ENCODE measurements at places on chromosomes 5 and 9.

DNA sequence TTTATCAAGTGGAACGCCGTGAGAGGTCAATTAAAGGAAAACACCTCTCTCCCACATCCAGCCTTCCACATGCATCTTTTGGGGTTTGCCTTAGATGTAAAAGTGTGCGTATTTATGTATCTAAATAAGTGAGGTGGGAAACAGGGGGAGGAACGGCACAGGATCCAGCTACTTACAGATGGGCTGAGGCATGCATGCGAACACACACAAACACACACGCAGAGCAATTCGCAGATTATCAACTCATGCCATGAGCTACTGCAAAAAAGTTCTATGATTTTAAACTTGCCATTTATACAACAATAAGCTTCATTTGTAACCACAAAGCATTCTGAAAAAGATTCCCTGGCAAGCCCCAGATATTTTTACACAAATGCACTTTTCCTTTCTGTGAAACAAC, 242.1 kb downstream of the BNC2 start:
- no peak for DNase-seq

DNA sequence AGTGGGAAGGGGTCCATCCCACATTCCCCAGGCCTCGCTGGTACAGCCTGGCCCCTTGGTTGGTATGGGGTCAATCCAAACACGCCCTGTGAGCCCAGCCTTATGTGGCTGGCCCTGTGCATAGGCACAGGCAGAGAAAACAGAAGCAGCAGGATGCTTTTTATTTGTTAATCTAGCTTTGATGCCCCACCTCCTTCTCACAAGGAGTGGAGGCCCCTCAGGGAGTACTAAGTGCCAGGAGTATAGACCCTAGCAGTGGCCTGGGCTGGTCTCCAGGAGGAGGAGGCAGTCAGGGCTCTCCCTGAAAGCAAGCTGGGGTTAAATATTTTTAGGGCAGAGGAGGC, 14.6 kb upstream of the TCF7 start:
- DNase-seq: no peak

GRCh38 chr9:105447386-105447813, 434 bp upstream of the FSD1L start:
- DNase-seq: no peak

GRCh38 chr9:113471143-113471542, 7.6 kb downstream of the RGS3 start:
- DNase-seq: no peak

DNA sequence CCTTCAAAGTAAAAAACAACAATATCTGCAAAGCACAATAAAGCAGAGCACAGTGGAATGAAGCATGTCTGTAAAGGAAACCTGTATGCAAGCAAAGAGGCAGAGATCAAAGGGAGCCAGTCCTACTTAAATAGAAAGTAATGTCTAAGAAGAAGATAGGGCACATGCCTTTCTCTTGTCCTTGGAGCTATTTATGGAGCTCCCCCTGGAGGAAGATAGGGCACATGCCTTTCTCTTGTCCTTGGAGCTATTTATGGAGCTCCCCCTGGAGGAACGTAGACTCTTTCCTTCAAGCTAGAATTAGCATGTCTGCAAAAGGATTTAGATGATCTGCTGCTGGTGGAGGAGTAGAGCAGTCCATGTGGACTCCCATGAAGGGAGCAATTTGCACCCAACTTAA, 168.1 kb upstream of the RASEF start:
- DNase-seq: no peak

GRCh38 chr5:95672641-95673040, 10.2 kb downstream of the SPATA9 start:
- no peak for DNase-seq

DNA sequence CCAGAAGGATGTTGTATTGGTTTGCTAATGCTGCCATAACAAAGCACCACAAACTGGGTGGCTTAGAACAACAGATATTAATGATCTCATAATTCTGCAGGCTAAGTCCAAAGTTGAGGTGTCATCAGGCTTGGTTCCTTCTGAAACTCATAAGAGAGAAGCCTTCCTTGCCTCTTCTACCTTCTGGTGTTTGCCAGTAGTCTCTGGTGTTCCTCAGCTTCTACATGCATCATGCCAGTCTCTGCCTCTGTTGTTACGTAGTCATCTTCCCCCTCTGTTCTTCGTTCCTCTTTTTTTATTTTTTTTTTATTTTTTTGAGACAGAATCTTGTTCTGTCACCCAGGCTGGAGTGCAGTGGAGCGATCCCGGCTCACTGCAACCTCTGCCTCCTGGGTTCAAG, 61.8 kb downstream of the LRRC70 start:
- DNase-seq: no peak

DNA sequence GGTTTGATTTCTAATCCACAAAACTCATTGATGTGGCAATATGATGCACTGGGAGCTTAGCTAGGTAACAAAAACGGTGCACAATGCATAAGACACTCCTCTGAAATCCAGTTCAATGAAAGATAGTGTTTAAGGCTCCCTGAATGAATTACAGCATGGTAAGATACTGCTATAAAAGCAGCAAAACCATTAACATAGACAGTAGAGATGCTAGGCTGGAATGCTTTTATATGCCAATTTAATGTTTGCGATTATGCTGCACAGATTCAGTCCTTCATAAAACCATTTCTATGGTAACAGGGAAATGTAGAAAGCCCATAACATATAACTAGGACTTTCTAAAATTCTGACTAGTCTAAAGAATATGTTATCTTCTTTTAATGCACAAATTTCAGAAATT, 180.8 kb upstream of the NUDT12 start:
- DNase-seq: no peak

DNA sequence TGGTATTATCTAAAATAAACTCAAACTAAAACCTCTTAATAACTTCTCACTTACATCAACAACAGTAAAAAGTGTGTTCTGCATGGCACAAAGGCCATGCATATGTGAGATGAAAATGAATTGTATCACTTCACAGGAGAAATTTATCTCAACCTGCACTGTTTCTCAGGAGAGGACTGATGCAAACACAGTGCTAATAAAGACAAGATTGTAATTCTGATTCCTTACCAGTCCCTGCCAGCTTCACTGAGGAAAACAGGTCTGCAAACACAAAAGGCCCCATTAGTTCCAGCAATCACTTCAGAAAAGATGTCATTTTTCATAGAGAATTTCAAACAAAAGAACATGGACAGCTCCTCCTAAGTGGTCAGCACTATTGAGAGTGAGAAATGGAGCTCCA, 117.3 kb upstream of the PDE4D start:
- DNase-seq: no peak

DNA sequence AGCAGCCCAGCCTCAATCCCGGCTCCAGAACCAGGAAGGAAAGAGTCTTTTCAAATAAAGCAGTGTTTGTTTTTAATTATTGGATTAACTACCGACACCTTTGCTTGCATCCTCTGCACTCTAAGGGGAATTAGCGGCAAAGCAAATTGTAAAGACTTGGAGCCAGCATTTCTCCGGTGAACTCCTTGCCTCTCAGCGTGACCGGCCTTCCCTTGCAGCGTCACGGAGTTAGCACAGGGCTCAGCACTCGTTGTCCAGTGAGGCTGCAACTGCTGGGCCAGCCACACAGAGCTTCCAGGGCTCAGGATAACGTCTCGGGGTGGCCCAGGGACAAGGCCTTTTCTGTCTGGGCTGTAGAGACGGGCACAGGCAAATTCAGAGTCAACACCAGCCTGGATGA, 180.6 kb downstream of the OLFM1 start:
- DNase-seq: no peak

- DNase-seq: no peak
Observed at GRCh38 chr5:59665086-59665831, 228.3 kb downstream of the PDE4D start.

- no peak for DNase-seq
Observed at GRCh38 chr5:170365831-170366230, 23.3 kb downstream of the KCNMB1 start.

DNA sequence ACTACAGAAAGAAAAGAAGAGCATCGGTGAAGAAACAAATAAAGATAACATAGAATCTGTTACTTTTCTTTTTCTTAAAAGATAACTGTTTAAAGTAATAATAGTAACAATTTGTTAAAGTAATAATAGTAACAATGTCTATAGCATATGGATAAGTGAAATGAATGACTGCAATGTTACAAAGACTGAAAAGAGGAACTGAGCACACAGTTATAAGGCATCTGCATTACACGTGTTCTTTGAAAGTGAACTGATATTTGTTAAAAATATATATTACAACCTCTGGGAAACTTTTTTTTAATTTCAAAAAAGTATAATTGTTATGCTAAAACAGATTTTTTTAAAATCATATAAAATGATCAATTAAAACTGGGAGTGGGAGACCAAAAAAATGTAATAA, 88.4 kb upstream of the FST start:
- DNase-seq: no peak

GRCh38 chr5:59745415-59745863, 148.1 kb downstream of the PDE4D start:
- no peak for DNase-seq

DNA sequence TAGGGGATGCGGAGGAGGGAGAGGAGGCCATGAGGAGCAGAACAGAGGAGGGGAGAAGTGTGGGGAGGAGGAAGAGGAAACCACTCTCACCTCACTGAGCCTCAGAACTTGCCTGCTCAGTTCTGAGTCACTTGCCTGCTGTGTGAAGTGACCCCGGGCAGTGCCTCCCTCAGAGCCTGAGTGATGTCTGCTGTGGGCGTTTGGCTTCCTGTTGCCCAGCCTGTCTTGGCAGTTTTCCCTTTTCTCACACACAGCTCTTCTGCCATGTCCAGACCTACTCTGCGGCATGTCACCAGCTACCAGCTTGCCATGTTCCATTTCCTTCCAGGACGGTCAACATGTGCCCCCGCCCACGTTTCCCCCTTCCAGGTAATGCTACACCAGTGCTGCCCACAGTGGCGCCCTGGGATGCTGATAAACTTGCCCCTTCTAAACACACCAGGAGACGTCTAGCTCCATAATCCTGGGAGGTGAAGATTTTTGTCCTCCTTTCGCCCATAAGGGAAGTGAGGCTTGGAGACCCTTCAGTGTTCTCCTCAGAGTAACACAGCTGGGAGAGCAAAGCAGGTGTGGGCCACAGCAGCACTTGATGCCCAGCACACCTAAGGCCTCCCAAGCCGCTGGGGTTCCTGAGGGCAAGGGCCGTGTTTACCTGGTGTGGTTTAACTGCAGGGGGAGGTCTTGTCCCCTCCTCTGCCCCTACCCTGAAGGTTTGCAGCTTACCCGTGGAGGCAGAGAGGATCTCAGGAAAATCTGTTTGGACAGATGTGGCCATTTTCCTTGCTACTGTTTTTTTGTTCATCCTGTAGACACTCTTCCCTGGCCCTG, 63.8 kb upstream of the RNF130 start:
- DNase-seq: no peak

GRCh38 chr5:143542798-143543144, 139.3 kb upstream of the NR3C1 start:
- no peak for DNase-seq

DNA sequence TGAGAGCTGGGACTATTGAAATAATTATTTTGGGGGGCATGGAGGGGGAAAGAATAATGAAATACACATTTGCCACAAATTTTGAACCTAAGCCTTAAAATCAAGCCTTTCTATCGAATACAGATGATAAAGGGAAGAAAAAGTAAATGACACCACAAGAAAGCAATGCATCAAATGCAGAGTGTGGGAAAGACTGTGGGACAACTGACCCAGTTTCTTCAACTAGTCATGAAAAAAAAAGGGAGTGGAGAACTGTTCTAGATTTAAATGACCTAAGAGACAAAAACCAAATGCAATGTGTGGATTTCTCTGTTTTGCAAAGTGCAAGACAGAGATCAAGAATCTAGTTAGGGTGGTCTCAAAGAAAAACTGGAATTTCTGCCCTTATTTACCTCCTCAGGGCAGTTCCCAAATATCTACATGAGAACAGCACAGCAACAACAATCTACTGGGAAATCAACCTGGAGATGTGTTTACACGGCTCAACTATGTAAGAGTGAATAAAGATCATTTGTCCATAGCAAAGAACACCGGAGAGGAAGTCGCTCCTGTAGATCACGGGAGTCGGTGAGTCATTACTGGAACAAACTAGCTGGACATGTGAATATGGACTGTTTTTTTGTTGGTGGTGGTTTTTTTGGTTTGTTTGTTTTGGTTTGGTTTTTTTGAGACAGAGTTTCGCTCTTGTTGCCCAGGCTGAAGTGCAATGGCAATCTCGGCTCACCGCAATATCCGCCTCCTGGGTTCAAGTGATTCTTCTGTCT, 145.9 kb downstream of the DROSHA start:
- DNase-seq: no peak

- no peak for DNase-seq
Observed at GRCh38 chr5:148735301-148735835, 81.0 kb upstream of the HTR4 start.

DNA sequence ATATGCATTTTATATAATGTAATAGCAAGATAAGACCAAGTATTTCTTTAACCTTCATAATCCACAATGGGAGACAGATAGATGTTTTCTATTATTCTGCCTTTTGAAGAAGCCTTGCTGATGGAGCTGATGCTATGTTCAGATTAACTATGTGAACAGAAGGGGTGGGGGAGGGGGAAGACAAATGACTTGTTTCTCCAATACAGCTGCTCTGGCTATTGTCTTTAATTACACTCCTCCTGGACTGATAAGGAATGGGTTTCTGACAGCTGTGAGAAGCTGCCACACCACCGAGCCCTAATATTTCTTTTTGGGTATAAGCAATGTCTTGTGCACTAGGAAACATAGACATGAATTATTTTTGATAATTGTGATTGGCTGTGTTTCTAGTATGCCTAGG, 62.0 kb downstream of the CAVIN4 start:
- no peak for DNase-seq

DNA sequence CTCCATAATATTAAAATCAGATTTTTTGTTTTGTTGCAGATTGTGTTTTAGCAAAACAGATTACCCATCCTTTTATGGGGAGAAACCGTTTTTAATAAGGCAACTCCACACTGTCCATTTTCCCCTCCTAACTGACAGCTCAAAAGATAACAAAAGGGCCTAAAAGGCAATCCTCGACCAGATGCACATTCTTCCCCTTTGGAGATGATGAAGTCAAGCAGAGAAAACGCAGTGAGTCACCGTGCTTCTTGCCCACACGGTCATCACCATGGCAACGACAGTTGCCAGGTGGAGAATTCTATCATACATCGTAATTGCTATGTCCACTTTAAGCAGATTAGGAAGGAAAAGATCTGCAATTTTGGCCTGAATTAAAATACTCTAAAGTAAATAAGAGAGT, 96.4 kb downstream of the DIRAS2 start:
- no peak for DNase-seq

GRCh38 chr5:179254638-179255271, 90.5 kb downstream of the ADAMTS2 start:
- DNase-seq: no peak

GRCh38 chr9:72871685-72872084, 81.2 kb downstream of the ALDH1A1 start:
- no peak for DNase-seq

- no peak for DNase-seq
Observed at GRCh38 chr5:159826351-159827214, 89.7 kb upstream of the ADRA1B start.

Data from activated naive CD4-positive, alpha-beta T cell treated with Interleukin-2 at 50 U/mL for 16 hours (primary cell).